ENCODE measurements at places on chromosomes 2 and 18. TPM values are rescaled to one million over a fixed set of nuclear protein-coding genes. Genes with fewer than 3 reads are reported as not detected.

GRCh38 chr2:9057939-9058761, 54.7 kb upstream of the MBOAT2 start:
- H3K27me3 ChIP-seq: no peaks in the 10 kb centered on the region
- H3K4me1 ChIP-seq: peaks cover 7% of the 10 kb centered on the region
- H3K36me3 ChIP-seq: no peaks in the 10 kb centered on the region
- H3K27ac ChIP-seq: no peak overlapping the region

- no peak for DNase-seq
- H3K4me1 ChIP-seq: no peaks in the 10 kb centered on the region
- H3K27ac ChIP-seq: no peak overlapping the region
Measured at GRCh38 chr2:59096973-59097372, 855.8 kb upstream of the FANCL start.

GRCh38 chr2:42185220-42185921, 16.2 kb downstream of the EML4 start:
- H3K27me3 ChIP-seq: no peaks in the 10 kb centered on the region
- DNase-seq: no peak
- peaks cover 4% of the 10 kb centered on the region for H3K36me3 ChIP-seq
- H3K4me3 ChIP-seq: no peak overlapping the region

GRCh38 chr2:143254110-143254509, 124.9 kb downstream of the ARHGAP15 start:
- H3K4me1 ChIP-seq: no peaks in the 10 kb centered on the region
- H3K27me3 ChIP-seq: no peaks in the 10 kb centered on the region
- H3K27ac ChIP-seq: no peak overlapping the region
- no peak overlapping the region for H3K4me3 ChIP-seq
- no peak for DNase-seq
- H3K36me3 ChIP-seq: no peaks in the 10 kb centered on the region

DNA sequence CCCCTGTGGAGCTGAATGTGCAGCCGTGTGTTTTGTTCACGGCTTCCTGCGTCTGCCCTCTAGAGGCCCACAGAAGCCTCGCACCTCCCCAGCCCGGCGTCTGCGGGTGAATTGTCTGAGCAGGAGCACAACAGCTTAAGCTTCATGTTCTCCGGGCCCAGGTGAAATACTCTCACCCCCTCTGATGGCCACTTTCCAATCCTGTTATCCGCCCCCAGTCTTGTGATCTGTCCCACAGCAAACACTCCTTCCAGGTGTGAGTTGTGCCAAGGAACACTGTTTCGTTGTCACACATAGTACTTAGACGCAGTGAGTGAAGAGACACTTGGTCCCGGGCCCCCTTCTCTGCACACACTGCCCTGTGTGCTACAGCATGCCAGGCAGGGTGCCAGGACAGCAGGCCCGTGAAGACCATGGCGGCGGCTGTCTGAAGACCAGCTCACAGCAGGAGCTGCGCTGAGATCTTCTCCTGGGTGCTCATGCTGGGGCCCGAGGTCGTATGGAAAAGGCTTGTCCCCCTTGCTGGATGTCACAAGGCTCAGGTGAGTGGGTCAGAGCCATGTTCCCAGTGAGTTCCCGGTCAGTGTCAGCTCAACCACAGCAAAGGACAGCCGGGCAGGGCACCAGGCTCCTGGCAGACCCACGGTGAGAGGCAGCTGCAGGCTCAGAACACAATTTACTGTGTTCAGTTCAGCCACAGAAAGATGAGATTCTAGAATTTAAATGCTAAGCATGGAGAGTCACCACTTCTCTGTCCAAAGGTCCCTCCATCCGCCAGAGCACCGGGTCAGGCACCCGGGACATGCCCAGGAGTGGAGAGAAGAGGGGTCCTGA, 6.8 kb upstream of the PXDN start:
- H3K4me3 ChIP-seq: no peak overlapping the region
- peaks cover 9% of the 10 kb centered on the region for H3K4me1 ChIP-seq
- no peak overlapping the region for H3K27ac ChIP-seq

DNA sequence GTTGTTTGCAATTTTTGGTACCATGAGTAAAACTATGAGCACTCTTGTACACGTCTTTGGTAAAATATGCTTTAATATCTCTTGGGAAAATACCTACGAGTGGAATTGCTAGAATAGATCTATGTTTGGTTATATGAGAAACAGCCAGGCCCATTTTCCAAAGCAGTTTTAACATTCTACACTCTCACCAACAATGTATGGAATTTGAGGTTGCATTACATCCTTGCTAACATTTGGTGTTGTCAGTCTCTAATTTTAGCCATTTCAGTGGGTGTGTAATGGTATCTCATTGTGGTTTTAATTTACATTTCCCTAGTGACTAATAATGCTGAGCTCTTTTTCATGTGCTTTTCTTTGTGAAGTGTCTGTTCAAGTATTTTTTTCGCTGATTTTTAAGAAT, 118.9 kb upstream of the TCF4 start:
- no peaks in the 10 kb centered on the region for H3K27me3 ChIP-seq
- H3K4me3 ChIP-seq: no peak overlapping the region
- peaks cover 10% of the 10 kb centered on the region for H3K4me1 ChIP-seq
- no peaks in the 10 kb centered on the region for H3K36me3 ChIP-seq
- H3K27ac ChIP-seq: peak overlapping the region; percentile 63

DNA sequence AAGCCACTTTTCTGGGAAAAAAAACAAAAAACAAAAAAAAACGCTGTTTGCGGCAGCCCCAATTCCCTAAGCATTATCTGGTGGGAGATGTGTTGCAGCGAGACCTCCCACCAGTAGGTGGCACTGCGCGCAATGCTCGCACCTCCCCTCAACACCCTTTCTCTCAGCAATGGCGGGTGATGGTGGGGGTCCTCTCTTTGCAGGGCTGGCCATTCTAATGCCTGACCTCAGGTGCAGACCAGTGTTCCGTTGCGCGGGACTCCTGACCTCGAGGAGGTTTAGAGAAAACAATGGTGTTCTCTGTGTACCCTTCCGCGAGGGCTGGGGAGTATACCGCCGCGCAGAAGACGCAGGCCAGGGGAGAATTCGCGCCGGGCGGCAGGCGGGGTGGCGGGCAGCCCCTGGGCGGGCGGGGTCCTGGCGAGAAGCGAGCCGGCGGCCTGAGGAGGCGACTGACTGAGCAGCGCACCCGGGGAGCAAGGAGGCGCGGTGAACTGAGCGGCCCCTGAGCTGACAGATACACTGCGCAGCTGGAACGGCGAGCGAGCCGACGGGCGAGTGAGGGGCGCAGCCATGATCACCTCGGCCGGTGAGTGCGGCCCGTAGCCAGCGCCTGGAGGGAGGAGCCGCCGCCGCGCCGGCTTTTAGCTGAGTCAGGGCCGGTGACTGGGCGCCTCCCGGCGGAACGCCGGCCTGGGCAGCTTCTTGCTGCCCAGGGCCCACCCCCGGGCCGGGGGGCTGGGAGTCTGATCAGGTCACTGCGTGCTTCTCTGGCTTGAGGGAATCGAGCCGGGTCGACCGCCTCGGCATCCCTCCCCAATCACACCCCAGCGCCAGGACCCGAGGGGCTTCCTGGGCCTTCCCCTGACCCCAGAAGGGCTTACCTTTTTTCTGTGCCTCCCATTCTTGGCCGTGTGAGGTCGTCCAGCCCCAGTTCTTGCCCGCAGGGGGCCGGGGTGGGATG, at the start of gene PSMD1:
TSS of gene PSMD1 (plus strand) at position 415 of the 964 bp plus-strand sequence. CDS start at position 574, 159 bp downstream.
- peak within 1 kb of the TSS; percentile 96 for H3K4me3 ChIP-seq
- peaks cover 9% of the 10 kb centered on the region for H3K4me1 ChIP-seq
- peaks cover 14% of the 10 kb centered on the region for H3K36me3 ChIP-seq
- H3K27me3 ChIP-seq: peaks cover 4% of the 10 kb centered on the region
- peak; percentile 97 for DNase-seq

GRCh38 chr18:58221060-58221725, 177.2 kb downstream of the NEDD4L start:
- H3K4me3 ChIP-seq: no peak overlapping the region
- H3K36me3 ChIP-seq: no peaks in the 10 kb centered on the region
- H3K4me1 ChIP-seq: no peaks in the 10 kb centered on the region
- no peak overlapping the region for H3K27ac ChIP-seq
- H3K27me3 ChIP-seq: no peaks in the 10 kb centered on the region

DNA sequence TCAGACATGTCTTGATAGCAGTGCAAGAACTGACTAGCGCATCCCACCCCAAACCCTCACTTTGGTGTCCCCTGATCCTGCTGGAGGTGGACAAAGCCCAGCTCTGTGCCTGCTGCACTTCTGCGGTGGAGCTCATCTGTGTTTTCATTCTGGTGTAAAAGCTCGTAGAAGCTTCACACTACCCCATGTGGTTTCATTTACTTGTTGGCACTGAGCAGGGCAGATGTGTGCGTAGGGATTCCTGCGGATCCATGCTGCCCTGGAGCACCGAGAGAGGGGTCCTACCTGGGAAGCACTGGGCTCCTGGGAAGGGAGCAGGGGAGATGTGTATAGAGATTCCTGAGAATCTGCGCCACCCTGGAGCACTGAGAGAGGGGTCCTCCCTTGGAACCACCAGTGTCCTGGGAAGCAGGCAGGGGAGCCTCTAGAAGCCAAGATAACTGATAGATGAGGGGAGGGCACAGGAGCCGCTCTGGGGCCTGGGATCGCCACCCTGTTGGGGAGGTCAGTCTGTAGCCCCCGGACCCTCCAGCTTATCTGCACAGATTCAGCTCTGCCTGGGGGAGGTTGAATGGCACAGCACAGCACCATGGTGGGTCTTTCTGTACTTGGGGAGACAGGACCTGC, 106.9 kb upstream of the OTOS start:
- no peak overlapping the region for H3K4me3 ChIP-seq
- no peaks in the 10 kb centered on the region for H3K27me3 ChIP-seq
- peak overlapping the region; percentile 98 for H3K27ac ChIP-seq
- peaks cover 76% of the 10 kb centered on the region for H3K4me1 ChIP-seq
- H3K36me3 ChIP-seq: no peaks in the 10 kb centered on the region

KRTCAP3 gene
- 1.2 TPM for total RNA-seq

KIAA2012 gene
- total RNA-seq: not detected

HOXD1 gene
- total RNA-seq: 0.06 TPM

APOB gene
- total RNA-seq: 0.08 TPM

ANKRD30BL gene
- not detected for total RNA-seq
